Left cardiac atrium (tissue), 4 donors: ENCODE measurements at places on chromosomes 1 and 21.
A peak's percentile ranks its signal among the peaks of the same experiment; 100 is the strongest.

DNA sequence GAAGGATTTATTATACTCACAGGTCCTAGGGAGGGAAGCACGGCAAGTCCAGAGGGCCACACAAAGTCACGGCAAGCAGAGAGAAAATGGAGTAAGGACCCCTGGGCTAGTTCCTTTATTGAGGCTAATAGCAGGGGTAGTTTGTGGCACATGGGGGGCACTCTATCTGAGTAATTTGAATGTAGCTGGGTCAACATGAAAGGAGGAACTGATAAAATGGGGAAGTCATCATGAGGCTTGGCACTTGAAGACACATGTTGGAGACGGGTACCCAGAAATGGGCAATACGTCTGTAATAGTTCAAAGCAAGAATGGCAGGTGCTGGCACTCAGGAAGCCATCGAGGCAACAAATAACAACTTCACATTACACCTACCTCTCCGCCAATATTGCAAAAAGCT, 1136.4 kb downstream of the MRPL39 start:
- DNase-seq = no peak

GRCh38 chr1:11780380-11781147, 18.6 kb downstream of the C1orf167 start:
- no peak for DNase-seq

DNA sequence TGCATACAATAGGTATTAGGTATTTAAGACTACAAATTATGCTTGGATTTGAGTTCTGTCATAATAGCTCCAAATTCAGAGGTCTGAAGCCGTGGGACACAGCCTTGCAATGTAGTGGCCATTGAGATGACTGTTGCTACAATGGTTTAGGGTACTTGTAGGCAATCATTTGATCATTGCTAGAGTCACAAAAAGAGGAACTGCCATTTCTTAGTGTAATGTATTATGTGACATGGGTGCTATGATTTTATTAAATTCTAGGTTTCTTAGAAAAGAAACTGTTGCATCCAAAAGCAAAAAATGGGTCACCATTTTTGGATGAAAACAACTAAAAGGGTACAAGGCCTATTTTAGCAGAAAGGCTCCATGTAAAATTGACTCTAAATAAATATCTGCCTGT, 129.9 kb upstream of the ZNF644 start:
- no peak for DNase-seq

- peak; percentile 80 for DNase-seq
Observed at GRCh38 chr21:20997636-20998455, at the start of gene NCAM2. TSS of gene NCAM2 (plus strand) at chr21:20998409.

- no peak for DNase-seq
Observed at GRCh38 chr21:25536752-25537151, 70.5 kb downstream of the MRPL39 start.
